ENCODE measurements at places on chromosomes 2 and 18.

DNA sequence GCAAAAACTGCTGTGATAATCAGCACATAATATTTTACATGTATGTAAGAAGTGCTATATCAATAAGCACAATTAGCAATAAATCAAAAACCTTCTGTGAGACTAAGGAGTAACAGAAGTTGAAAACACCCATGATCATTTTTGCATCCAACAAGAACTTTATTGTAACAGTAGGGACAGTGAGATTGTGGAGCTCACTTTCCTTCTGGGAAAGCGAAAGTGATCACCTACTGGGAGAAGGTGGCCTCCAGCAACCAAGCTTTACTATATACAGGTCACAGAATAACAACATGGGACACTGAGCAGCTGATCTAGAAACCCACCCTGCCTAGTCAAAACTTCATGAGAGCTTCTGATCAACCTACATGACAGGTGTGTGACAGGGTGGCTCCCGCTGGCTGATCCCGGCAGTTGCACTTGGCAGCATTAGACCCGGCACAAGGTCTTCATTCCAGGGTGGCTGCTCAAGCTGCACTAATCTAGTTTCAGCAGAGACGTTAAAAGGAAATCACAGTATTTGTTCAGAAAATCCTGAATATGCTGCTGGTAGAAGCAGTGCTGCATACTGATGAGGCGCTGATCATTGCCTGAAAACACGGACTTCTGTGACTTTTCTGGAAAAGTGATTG lies 63.5 kb upstream of the ARL5A start:
- DNase-seq, result no peak

- DNase-seq, result no peak
Measured at GRCh38 chr2:223185638-223186037, 133.6 kb downstream of the KCNE4 start.

DNA sequence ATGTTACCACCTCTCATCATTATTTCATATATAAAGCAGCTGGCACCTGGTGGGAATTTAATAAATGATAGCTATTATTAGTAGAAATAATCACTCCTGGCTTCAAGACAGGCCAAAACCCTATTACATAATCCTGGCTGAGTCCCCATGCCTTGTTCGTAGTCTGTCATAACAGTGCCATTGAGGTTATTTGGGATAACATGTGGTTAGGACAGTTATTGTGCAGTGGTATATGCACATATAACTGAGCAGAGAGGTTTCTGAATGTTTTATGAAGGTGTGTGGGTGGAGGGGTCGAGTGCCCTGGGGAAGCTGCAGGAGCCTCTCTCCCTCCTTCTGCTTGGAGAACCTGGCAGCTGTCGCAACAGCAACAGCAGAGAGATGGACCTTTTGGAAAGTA lies 162.4 kb upstream of the NABP1 start:
- no peak for DNase-seq

DNA sequence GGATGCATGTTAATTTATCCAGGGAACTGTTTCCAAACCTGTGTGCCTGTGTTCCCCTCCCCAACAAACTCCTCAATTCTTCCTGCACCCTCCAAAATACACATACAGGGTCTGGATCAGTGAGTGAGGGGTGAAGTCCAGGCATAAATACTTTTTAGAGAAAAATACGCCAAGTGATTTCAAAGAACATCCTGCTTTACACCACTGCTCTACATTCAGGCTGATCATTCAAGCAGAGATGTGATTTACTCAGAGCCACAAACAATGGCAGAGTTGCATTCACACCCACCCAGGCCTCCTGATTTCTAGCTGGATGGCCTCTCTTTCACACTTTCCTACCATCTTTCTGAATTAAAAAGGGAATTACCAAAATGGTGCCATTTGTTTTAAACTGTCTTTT lies 289.5 kb upstream of the SLC14A2 start:
- DNase-seq, result no peak

DNA sequence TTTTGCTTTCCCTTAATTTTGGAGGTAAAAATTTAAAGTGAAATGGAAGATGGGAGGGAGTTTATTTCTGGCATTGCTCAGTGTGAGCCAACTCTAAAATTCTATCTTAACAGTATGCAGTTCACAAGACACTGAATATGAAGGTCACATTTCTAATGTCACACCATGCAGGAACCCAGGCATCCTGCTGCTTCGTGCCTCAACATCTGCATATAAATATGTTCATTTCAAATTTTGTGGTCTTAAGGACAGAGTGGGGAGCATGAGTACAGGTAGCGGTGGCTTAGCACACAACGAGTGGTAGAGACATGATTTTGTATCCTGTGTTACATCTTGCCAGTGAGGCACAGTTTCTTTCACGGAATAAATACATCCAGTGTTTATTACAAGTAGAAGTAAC lies 102.4 kb downstream of the ARL4C start:
- DNase-seq, result no peak

DNA sequence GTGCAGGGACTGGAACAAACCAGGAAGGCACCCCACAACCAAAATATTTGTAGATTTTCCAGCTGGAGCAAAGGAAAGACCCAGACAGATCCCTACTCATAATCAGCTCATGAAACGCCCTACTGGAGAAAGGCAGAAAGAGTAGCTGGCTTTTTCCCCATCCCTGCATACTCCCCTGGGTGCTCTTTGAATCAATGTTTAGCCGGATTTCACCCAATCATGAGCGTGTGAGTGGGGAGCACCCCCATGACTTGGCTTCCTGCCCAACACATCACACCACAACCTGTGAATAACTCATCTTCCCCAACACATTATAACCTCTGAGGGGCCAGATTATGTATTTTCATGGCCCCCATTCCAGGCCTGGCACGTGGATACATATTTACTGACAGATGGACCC lies 35.1 kb upstream of the SLC14A1 start:
- peak; percentile 36 for DNase-seq

GRCh38 chr2:235493775-235494715 lies at the start of gene AGAP1:
Gene AGAP1 (plus strand): TSS chr2:235494043.
- DNase-seq, result no peak

DNA sequence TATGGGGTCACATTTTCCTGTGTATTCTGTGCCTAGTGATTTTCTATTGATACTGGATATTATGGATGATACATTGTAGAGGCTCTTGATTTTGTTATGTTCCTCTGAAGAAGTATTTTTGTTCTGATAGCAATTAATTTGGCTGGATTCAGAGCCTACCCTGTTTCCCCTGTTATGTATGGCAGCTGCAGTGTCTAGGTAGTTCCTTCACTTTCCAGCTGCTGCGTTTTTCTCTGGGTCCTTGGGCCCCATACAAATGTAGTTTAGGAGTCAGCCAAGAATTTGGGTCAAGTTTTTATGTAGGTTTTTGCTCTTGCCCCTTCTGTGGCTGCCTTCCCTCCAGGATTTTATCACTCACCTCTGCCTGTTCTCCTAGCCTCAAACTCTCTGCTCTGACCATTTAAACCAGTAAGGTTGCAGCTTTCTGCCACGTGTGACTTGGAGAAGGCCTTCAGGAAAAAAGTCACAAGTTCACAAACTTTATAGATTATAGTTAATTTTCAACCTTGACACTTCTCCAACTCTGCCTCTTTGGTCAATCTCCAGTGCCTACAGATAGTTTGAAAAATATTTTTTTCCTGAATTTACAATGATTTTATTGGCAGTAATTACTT lies 47.0 kb downstream of the APLF start:
- DNase-seq, result no peak

DNA sequence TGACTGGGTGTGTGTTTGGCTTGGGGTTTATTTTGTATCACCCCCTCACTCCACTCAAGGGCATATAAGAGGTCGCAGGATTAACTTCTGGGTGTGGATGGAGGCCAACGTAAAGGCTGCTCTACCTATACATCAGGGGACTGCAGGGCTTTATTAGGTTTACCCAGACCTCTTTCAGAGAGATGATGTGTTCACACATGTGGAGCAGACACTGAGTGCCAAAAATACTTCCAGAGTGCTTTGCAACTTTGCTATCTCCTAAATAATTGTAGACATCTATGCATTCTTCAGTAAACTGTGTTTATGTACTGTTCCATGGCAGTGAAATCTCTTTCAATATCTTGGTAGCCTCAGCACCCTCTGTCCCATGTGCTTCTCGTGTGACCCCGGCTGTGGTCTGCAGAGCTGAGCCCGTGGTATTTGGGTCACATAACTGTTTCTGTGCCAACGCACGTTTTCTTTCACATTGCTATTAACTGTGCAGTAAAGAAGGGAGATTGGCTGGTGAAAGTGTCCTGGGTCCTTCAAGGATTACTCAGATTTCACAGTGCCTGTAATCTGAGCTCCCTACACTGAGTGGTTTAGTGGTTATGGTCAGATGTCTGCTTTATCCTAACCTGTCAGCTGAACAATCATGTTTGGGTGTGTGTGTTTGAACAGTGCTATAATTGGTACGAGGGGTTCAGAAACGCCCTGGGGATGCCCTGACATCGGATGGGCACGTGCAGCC lies 208.1 kb downstream of the VAPA start:
- no peak for DNase-seq

DNA sequence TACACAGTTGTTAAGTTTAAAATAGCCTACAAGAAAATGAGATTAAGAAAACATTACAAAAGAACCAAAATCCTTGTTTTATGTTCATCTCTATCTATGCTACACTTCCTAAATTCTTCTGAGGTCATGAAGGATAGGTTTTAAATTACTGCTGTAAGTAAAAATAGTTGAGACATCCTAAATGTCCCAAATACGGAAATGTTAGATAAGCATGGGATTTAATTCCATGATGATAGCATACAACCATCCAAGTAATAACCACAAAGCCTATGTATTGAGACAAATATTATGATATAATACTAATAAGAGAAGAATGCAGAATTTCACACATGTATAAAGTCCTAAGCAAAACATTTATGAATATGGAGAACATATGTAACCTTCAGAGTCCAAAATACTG lies 34.1 kb downstream of the PIEZO2 start:
- DNase-seq, result no peak

DNA sequence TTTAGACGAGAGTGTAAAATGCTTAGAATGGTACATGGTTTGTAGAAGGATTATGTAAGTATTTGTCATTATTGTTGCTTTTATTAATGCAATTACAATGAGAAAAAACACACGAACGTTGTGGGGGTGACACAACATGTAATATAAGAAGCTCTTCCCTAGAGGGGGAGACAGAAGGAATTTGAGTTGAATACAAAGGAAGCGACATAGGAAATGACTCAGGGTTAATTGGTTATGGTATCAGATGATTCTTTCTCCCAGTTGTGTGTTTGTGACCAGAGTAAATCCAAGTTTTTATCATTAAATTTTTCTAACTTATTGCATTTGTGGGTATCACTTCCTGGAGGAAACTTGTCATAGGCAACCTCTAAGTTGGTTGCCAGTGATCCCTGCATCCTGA lies 625.6 kb upstream of the CDH2 start:
- no peak for DNase-seq

DNA sequence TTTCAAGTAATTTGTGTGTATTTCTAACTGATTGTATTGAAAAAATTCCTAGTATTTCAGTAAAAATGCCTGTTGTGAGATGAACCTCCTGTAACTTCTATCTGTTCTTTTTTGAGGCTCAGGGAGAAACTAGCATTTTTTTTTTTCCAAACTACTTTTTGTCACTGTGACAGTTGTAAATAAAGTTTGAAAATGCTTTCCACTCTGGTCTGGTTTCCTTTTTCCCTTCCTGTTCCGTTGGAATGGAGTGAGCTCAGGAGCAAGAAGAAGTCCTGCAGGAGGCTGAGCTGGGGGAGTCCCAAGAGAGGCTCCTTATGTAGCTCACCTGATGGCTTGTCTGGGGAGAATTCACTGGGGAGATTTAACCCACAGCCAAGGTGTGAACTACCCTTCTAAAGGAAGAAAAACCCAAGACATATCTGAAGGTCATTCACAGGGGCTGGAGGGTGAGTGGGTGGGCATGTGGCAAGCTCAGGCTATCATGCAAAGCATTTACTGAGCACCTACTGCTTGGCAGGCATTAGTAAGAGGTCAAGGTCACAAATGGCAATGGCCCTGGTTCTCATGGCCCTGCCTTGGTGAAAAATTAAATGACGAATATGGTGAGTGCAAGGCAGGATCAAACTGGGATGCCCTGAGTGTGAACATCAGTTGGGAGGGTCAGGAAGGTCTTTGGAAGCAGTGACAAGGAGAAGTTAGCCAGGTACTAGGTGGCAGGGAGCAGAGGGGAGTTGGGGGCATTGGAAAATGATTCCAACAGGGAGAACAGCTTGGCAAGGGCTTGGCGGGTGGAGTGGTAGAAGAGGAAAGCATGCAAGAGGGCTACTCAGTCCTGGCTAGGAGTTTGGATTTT lies 28.7 kb downstream of the LBH start:
- no peak for DNase-seq

DNA sequence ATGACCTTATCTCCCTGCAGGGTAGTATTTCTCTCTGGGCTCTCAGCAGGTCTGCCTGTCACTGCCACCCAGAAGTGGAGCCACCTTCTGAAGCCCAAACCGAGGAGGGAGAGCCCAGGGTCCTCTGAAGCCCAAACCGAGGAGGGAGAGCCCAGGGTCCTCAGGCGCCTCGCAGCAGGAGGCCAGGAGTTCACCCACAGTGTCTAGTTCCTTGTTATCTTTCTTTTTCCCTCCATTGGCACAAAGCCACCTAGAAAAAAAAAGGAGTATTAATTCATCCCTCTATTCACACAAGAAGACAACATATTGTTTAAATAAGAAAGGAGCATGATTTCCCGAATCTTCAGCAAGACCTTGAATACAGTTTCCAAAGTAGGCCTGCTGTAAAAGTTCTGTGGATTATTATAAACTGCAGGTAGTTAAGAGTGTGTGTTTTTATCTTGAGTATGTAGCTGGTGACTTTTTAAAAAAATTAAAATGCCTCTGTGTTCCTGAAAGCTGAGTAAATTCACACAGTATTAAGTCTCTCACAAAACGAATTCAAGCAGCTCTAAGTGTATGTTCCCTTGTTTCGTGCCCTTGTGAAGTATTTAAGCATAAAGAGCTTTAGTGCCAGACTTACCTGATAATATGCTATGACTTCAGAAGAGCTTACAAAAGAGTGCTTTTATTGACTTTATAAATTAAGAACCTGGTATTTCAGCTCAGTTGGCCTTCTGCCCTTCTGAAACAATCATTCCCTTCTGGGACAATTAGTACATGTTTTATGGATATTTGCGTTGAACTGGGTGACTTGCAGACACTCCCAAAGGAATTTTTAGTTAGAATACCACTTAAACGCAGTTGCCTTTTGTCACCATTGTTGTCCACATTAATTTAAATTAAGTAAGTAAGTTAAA lies 11.7 kb upstream of the GRHL1 start:
- DNase-seq, result no peak

GRCh38 chr2:61125123-61125710 lies 36.8 kb upstream of the C2orf74 start:
- DNase-seq, result no peak

DNA sequence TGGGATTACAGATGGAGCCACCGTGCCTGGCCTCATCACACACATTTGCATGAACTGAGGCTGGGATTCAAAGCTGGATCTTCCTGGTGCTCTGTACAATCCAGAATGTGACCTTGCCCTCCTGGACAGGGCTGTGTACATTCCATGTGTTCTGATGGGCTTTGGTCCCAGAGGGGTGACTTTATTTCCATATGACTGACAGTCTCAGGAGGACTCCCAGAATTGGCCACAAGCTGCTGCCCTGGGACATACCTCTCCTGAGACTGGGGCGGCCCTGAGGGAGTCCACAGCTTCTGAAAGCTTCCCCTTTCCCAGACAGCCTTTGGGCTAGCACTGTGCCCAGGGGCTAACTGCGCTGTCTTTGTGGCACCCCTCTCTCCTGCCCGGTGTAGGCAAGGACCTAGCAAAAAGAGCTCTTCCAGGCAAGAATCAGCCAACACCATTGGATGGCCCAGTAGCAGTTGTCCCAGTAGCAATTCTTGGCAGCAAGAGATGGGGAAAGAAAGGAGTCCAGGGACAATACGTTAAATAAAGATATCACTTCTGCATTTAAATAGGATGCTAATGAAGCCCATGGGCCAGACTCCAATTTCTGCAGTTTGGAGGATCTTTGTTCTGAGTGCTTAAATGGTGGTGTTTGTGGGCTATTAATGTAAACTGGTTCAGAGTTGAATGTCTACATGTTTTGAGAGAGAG lies 26.4 kb upstream of the ZNF532 start:
- DNase-seq, result no peak

All from activated T-helper 9 cell treated with anti-CD3 and anti-CD28 coated beads, Interleukin-2, amount 50 U/mL, for 16 hours (primary cell).